ENCODE measurements at places on chromosomes 1 and 21. TPM values are rescaled to one million over a fixed set of nuclear protein-coding genes. Genes with fewer than 3 reads are reported as not detected.

Gene UQCRH
- 343 TPM for total RNA-seq

Gene NBPF6
- total RNA-seq = not detected

Gene GLIS1
- not detected for total RNA-seq

Gene LCE3B
- not detected for total RNA-seq

Gene CYP4A11
- not detected for total RNA-seq

Gene OR10J1
- total RNA-seq = not detected

Gene PGLYRP4
- total RNA-seq = not detected

Gene SDHC
- total RNA-seq = 151 TPM

GRCh38 chr1:30730346-30731108, 7.1 kb upstream of the MATN1 start:
- peaks cover 31% of the 10 kb centered on the region for H3K36me3 ChIP-seq
- peak overlapping the region; percentile 66 for H3K27ac ChIP-seq
- no peak overlapping the region for H3K4me3 ChIP-seq
- peaks cover 21% of the 10 kb centered on the region for H3K4me1 ChIP-seq

- no peak for DNase-seq
- no peak overlapping the region for H3K4me3 ChIP-seq
- H3K36me3 ChIP-seq = no peaks in the 10 kb centered on the region
- no peaks in the 10 kb centered on the region for H3K27me3 ChIP-seq
- no peak overlapping the region for H3K27ac ChIP-seq
These were observed 216.9 kb downstream of the RYR2 start for GRCh38 chr1:237258871-237259270.

DNA sequence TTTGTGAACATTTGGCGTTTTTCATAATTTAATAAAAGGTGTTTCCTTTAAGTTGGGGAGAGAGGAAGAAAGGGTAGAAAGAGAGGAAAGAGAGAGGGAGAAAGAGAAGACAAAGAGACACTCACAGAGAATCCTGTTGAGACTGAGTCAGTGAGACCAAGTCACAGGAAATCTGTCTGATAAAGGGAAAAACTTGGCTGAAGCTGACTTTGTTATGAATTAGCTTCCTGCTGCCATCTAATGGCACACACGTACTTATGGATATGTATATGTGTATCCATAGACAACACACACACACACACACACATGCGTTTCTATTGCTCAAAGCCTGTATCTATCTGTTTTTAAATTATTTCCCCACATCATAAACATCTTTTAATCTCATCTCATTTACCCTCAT, 42.5 kb upstream of the DISC1 start:
- H3K27ac ChIP-seq = no peak overlapping the region
- H3K4me1 ChIP-seq = no peaks in the 10 kb centered on the region
- no peak overlapping the region for H3K4me3 ChIP-seq
- no peak for DNase-seq

- peaks cover 5% of the 10 kb centered on the region for H3K27me3 ChIP-seq
- H3K36me3 ChIP-seq = no peaks in the 10 kb centered on the region
- no peak for DNase-seq
These were observed 38.0 kb upstream of the COL18A1 start for GRCh38 chr21:45366931-45367401.

GRCh38 chr21:39681845-39682244, 63.1 kb upstream of the IGSF5 start:
- no peaks in the 10 kb centered on the region for H3K36me3 ChIP-seq
- no peak overlapping the region for H3K4me3 ChIP-seq
- no peak for DNase-seq
- H3K27me3 ChIP-seq = no peaks in the 10 kb centered on the region
- no peaks in the 10 kb centered on the region for H3K4me1 ChIP-seq
- no peak overlapping the region for H3K27ac ChIP-seq

GRCh38 chr1:113041569-113042284, 31.3 kb upstream of the LRIG2 start:
- H3K27me3 ChIP-seq = no peaks in the 10 kb centered on the region
- no peak for DNase-seq
- no peak overlapping the region for H3K4me3 ChIP-seq
- no peak overlapping the region for H3K27ac ChIP-seq
- H3K36me3 ChIP-seq = no peaks in the 10 kb centered on the region
- peaks cover 33% of the 10 kb centered on the region for H3K4me1 ChIP-seq

DNA sequence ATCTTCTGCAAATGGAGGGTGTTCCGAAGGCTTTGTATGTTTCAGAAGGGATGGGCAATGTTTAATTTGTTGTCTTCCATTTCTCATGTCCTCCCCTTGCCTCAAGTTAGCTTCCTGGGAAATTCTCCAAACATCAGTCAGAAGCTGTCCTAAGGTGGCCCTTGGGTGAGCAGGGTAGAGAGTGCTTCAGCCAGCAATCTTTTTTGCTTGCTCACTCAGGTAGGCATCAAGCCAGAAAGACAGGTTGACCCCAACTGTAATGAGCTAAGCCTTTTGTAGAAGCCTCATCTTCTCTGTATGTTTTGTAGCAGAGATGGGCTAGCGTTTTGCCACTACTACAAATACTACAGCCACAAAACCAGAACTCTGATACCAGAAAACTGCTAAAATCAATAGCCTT, 321.5 kb upstream of the FAM78B start:
- H3K4me3 ChIP-seq = no peak overlapping the region
- no peaks in the 10 kb centered on the region for H3K36me3 ChIP-seq
- no peak overlapping the region for H3K27ac ChIP-seq
- peaks cover 16% of the 10 kb centered on the region for H3K4me1 ChIP-seq
- H3K27me3 ChIP-seq = peaks cover 3% of the 10 kb centered on the region
- no peak for DNase-seq

- H3K4me1 ChIP-seq = no peaks in the 10 kb centered on the region
- DNase-seq = no peak
- no peaks in the 10 kb centered on the region for H3K36me3 ChIP-seq
- no peak overlapping the region for H3K4me3 ChIP-seq
- H3K27ac ChIP-seq = no peak overlapping the region
- H3K27me3 ChIP-seq = peaks cover 1% of the 10 kb centered on the region
These were observed 81.5 kb downstream of the PTGER3 start for GRCh38 chr1:70966018-70966638.

- H3K4me1 ChIP-seq = peaks cover 6% of the 10 kb centered on the region
- no peak for DNase-seq
- no peaks in the 10 kb centered on the region for H3K36me3 ChIP-seq
- H3K4me3 ChIP-seq = no peak overlapping the region
These were observed 251.0 kb upstream of the CSF3R start for GRCh38 chr1:36733748-36734147.

GRCh38 chr1:154943649-154944400, 7.3 kb upstream of the PMVK start:
- no peaks in the 10 kb centered on the region for H3K27me3 ChIP-seq
- peak; percentile 58 for DNase-seq
- H3K4me3 ChIP-seq = peak overlapping the region; percentile 10
- peaks cover 12% of the 10 kb centered on the region for H3K36me3 ChIP-seq

DNA sequence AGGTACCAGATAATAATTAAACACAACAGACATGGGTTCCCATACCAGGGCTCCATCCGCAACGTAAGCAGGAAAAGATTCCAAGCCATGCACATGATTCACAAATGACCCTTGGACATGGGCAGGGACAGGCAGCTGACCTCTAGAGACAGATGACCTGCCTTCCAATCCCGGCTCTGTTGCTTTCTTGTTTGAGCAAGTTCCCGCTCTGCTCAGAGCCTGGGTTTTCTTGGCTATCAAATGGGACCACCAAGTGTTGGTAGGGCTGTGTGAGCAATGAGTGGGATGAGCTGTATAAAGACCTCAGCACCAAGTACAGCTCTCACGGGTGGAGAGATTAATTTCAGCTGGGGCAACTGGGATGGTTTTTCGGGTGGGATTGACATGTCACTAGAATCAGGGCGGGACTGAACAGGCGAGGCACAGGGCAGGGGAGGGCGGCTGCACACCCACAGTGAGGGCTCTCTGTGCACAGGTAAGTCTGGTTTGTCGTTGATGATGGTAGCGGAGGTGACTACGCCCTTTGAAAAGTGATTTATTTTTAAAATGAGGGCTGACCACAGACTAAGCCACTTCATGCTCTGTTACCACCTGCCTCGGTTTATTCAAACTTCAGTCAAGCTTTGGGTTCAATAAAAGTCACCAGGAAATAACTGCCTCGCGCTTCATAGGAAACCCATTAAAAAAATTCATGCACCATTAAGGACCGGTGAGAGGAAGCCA, 57.5 kb upstream of the IFFO2 start:
- H3K27ac ChIP-seq = no peak overlapping the region
- DNase-seq = no peak
- no peak overlapping the region for H3K4me3 ChIP-seq
- peaks cover 7% of the 10 kb centered on the region for H3K27me3 ChIP-seq
- H3K36me3 ChIP-seq = no peaks in the 10 kb centered on the region

DNA sequence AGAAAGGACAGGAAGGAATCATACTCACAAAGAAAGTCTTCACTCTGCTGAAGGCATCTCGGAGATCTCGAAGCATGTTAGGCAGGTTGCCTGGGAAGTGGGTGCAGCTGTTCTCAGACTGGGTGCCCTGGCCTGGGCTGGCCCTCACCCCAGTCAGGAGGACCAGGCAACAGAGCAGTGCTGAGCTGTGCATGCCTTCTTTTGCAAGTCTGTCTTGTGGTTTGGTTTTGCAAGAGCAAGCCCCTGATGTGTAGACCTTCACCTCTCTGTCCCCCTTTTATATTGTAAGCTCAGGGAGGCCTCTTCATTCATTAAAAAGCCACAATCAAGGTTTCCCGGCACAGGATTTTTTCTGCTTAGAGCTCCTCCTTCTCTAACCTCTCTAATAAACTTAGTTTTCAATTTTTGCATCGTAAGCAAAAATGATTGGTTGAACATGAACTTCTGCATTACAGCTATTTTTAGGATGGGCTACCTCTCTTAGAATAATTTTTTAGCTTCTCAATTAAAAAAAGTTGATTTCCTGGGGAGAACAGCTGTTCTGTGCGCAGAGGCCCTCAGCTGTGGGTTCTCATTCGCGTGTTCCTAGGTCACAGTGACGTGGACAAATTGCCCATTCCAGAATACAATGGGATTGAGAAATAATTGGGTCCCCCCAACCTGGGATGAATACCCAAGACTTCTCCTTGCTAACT, at the start of gene IL10:
Gene IL10 (minus strand): TSS at position 252 of the 695 bp plus-strand sequence. CDS start 59 bp downstream, at position 193.
- no peak for DNase-seq
- H3K36me3 ChIP-seq = no peaks in the 10 kb centered on the region
- peaks cover 67% of the 10 kb centered on the region for H3K4me1 ChIP-seq
- H3K4me3 ChIP-seq = no peak within 1 kb of the TSS
- H3K27me3 ChIP-seq = peaks cover 36% of the 10 kb centered on the region
- H3K27ac ChIP-seq = peak within 1 kb of the TSS; percentile 67

DNA sequence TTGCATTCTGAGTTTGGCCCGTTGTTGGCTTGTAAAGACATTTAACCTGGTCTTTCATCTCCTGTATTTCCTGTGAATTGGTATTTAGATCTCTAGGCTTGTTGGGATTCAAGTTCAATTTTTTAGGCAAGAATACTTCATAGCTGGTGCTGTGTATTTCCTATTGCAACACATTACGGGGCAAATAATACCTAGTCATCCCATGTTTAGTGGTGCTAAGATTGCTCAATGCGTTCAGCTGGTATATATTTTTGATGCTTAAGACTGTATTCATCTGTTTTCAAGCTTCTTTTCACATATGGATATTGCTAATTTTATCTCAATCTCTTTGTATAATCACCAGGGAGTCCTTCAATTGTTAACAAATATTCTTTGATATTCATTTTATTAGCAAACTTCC, 87.5 kb upstream of the ZBTB18 start:
- no peak overlapping the region for H3K4me3 ChIP-seq
- H3K27me3 ChIP-seq = peaks cover 5% of the 10 kb centered on the region
- no peaks in the 10 kb centered on the region for H3K4me1 ChIP-seq
- H3K36me3 ChIP-seq = no peaks in the 10 kb centered on the region
- no peak for DNase-seq

DNA sequence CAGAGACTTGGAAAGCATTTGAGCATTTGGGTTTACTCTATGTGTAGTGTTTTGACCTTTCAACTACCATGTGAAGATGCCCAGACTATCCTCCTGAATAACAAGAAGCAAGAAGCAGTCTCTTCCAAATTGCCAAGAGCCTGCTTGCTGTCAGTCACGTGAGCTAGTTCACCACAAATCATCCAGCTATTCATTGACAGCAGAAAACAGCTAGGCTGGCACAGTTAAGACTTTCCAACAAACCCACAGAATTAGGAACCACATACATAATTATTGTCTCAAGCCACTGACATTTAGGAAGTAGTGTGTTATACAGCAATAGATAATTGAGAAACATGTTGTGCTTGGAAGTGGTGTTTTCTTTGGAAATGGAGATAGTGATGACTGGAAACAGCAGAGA, 1652.0 kb downstream of the NCAM2 start:
- H3K27me3 ChIP-seq = no peaks in the 10 kb centered on the region
- H3K27ac ChIP-seq = no peak overlapping the region
- no peaks in the 10 kb centered on the region for H3K4me1 ChIP-seq
- no peaks in the 10 kb centered on the region for H3K36me3 ChIP-seq

GRCh38 chr1:8910331-8910730, 31.8 kb upstream of the ENO1 start:
- no peak for DNase-seq
- H3K4me1 ChIP-seq = peaks cover 52% of the 10 kb centered on the region
- H3K36me3 ChIP-seq = peaks cover 53% of the 10 kb centered on the region
- peak overlapping the region; percentile 7 for H3K27ac ChIP-seq

DNA sequence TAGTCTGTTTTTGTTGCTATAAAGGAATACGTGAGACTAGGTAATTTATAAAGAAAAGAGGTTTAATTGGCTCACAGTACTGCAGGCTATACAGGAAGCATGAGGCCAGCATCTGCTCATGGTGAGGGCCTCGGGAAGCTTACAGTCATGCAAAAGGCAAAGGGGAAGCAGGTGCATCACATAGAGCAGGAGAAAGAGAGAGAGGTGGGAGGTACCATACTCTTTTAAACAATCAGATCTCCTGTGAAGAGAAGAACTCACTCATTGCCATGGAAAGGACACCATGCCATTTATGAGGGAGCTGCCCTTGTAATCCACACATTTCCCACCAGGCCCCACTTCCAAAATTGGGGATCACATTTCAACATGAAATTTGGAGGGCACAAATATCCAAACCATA, 12.7 kb downstream of the PPP1R12B start:
- no peaks in the 10 kb centered on the region for H3K27me3 ChIP-seq
- H3K4me3 ChIP-seq = no peak overlapping the region
- no peak overlapping the region for H3K27ac ChIP-seq
- no peaks in the 10 kb centered on the region for H3K36me3 ChIP-seq
- peaks cover 4% of the 10 kb centered on the region for H3K4me1 ChIP-seq

DNA sequence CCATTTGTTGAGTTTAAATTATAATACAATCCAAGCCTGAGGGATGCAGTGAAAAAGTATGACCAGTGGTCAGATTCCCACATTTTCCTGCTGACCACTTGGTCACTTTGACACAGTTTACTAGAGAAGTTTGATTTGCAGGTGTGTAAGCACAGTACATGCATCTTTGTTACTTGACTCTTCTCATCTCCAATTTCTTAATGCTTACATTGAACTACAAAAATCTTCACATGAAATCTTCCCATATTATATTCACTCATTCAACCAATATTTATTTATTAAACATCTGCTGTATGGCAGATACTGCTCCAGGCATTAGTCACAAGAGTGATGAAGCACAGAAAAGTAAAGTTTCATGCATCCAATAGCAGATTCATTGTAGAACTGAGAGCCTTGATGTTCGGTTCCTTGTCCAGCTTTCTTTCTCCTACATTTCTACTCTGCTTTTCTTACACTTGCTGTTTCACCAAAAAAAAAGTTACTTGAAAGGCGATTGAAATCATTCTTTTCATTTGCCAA, 211.7 kb downstream of the NFIA start:
- no peak overlapping the region for H3K27ac ChIP-seq
- no peak for DNase-seq
- no peaks in the 10 kb centered on the region for H3K4me1 ChIP-seq
- no peaks in the 10 kb centered on the region for H3K36me3 ChIP-seq
- H3K4me3 ChIP-seq = no peak overlapping the region
- no peaks in the 10 kb centered on the region for H3K27me3 ChIP-seq

GRCh38 chr1:153661111-153661708, 2.7 kb downstream of the SNAPIN start:
- H3K4me1 ChIP-seq = peaks cover 16% of the 10 kb centered on the region
- DNase-seq = no peak
- no peaks in the 10 kb centered on the region for H3K27me3 ChIP-seq
- H3K4me3 ChIP-seq = peak overlapping the region; percentile 15
